NCI-H345 (cell line): ENCODE measurements at places on chromosomes 7 and 10.

DNA sequence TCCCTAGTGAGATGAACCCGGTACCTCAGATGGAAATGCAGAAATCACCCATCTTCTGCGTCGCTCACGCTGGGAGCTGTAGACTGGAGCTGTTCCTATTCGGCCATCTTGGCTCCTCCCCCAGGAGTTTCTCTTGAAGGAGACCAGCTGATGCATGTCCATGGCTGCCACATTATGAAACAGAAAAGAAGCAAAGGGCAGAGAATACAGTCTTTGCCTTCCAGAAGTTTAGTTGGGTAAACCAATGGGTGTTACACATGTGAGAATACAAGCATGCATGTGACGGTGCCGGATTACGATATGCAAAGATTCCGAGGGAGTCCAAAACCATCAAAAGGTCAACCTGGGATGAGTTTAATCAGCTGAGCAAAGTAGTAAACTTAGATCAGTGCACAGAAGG is 151.6 kb downstream of the SEM1 start:
- no peak for DNase-seq

DNA sequence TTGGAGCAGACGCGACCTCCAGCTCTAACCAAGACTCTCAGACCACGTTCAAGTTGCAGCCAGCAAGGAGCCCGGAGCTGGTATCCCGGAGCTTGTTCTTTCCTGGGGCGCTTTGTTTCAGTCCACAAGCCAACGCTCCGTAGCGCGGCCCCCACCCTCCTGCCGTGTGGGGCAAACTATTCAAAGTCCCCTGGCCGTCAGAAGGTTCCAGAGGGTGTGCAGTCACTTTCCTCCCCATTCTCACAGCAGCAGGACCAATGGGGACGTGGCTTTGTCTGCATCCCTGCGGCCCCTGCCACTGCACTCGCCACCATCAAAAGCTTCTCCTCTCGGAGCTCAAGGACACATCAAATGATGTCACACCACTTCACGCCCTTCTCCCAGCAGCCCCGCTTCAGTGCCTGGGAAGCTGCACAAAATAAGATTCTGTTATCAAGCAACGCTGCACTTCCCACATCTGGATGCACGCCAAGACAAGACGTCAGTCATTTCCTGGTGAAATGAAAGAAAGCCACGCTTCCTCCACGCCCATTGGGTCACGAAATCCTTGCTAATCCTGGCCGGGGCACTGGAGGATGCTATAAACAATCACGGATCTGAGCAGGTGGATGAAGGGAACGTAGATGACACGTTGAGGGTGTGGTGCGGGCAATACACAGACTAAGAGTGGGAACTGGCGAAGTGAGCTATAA is 348.2 kb downstream of the PTPRN2 start:
- DNase-seq: peak; percentile 94

GRCh38 chr7:103996639-103997038 is 7.2 kb upstream of the RELN start:
- no peak for DNase-seq

DNA sequence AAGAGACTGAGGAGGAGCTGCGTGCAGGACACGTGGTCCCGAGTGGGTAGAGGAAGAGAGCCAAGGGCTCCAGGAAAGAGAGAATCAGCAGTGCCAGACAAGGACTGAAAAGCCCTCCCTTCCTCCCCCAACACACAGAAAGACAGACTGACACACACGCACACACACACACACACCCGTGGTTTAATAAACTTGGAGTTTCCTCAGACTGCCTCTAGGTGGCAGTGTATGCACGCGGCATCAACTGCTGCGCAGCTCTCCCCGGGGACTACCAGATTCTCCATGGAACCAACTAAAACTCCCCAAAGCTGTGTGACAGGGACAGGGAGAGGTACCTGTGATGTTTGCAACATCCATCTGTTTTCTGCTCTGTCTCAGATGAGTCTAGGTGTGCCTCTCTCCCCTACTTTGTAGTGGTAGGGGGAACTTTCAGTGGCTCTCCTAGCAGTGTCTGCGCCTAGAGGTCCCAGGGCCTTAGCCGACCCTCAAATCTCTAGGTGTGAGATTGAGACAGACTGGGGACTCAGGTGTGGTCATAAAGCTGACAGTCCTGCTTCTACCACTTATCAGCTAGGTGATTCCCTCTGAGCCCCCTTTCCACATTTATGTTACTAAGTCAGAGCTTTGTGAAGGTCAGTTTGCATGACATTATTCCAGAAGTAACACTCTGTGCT is 9.3 kb upstream of the TSPAN14 start:
- DNase-seq: peak; percentile 39

GRCh38 chr10:74955796-74956195 is 129.4 kb downstream of the KAT6B start:
- DNase-seq: no peak

DNA sequence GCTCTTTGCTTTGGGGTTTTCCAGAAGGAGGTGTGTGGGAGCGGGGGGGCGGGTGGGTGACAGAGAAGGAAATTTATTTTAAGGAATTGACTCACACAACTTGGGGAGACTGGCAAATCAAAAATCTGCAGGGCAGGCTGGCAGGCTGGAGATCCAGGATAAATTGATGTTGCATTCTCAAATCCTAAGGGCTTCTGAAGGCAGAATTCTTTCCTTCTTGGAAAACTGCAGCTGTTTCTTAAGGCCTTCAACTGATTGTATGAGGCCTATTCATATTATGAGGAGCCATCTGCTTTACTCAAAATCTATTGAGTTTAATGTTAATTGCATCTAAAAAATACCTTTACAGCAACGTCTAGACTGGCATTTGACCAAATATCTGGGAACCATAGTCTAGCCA is 1528.8 kb upstream of the LRRTM3 start:
- DNase-seq: no peak

GRCh38 chr7:137443616-137444015 is 100.1 kb upstream of the PTN start:
- DNase-seq: no peak

GRCh38 chr7:11355399-11356005 is 381.8 kb downstream of the PHF14 start:
- no peak for DNase-seq

GRCh38 chr7:69062020-69062765 is 536.1 kb upstream of the AUTS2 start:
- DNase-seq: no peak

GRCh38 chr7:27614095-27614494 is 48.6 kb downstream of the HIBADH start:
- DNase-seq: no peak

DNA sequence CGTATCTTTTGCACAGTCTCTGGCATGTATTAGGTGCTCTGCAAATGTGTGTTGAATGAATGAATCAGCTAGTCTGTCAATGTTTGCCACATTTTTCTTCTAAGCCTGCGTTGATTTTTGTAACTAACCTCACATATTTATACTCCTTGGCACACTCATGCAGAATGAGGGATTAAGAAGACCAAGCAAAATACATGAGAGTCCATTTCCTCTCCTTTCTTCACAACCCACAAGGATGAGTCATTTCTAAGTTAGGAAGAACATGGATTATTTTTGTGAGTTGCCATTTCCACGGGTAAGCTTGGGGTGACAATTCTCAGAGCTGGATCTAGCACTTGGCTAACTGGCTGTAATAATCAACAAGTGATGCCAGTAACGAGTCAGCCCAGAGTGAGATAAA is 158.8 kb downstream of the TWIST1 start:
- DNase-seq: no peak

DNA sequence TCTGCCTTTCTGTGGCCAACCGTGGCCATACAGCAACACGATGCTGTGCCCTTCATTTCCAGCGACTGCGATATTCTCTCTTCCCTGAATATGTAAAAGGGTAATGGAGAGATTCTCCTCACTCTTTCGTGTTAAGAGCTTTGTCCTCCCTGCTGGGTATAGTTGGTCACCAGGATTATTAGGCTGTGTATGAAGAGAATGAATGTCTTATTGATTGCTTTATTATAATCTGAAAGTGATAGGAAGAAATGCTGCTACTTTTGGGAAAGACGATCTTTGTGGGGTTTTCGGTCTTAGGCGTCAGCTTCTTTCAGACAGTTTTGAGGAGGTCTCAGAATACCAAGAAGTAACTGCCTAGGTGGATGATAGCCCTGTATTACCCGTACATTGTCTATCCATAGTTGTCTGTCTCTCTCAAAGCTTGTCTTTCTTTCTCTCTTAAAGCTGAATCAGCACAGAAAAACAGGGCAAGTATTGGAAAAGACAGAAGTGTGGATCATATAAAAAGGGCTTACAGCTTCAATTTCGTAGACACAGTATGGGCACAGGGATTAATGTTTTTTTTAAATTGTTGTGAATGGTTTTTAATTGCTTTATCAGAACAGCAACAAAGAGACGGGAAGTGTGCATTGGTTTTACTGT is 1.2 kb downstream of the AHCYL2 start:
- DNase-seq: no peak

- DNase-seq: no peak
These were observed 22.8 kb downstream of the UNC5B start for GRCh38 chr10:71234970-71235685.

- DNase-seq: no peak
These were observed 2.4 kb upstream of the SEMA4G start for GRCh38 chr10:100966887-100967286.

GRCh38 chr7:11341285-11341944 is 367.7 kb downstream of the PHF14 start:
- peak; percentile 71 for DNase-seq

GRCh38 chr10:82888809-82889455 is 1013.9 kb downstream of the NRG3 start:
- DNase-seq: no peak

- peak; percentile 27 for DNase-seq
These were observed 156.6 kb downstream of the RPS24 start for GRCh38 chr10:78190051-78190825.

GRCh38 chr10:87550741-87551140 is 46.0 kb downstream of the MINPP1 start:
- DNase-seq: no peak

DNA sequence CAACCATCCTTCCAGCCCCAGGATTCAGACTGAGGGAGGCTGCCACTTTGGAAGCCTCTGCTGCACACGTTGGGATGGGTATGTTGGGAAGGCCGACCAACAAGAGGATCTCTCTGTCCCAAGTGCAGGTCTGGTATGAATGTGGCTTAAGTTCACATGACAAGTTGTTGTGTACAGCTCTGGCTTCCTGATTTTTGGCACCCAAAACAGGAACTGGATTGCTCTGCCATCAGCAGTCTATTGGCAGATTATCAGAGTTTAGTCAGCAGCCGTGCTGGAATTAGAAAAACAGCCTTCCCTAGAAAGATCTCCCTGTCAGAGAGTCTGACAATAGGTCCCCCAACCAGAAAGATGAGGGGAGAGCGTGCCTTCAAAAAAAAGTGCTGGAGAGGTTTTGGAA is 66.9 kb downstream of the GOLGA7B start:
- DNase-seq: no peak

GRCh38 chr10:32237644-32238345 is 109.2 kb downstream of the EPC1 start:
- DNase-seq: no peak

DNA sequence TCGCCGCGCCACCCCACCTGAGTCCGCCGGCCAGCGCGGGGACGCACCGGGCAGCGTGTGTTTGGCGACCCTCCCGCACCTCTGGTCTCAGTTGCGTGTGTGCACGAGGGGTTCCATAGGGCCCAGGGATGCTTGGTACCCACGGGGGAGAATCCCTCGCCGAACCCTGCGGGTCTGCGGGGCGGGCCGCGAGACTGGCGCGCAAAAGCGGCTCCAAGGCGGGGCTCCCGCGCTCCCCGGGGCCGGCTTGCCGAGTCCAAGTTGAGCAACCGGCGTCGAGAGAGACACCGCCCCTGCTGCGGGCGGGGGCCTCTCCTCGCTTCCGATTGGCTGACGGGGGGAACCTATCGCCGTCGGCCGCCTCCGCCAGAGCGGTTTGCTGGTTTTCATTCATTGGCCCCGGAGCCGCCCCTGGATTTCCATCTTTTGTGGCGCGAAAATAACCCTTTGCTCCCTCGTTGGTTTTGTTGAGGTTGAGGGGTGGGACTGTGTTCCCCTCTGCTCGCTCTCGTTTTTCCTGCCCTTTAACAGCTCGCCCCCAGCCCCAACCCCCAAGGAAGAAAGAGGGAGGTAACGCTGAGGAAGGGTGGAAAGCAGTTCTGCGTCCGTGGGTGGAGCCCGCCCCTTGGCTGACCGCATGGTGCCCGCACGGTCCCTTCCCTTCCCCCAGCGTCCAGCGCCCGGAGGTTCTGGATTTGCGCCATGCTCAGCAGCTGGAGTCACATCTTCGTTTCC is 4.0 kb upstream of the IGF2BP3 start:
- peak; percentile 99 for DNase-seq

DNA sequence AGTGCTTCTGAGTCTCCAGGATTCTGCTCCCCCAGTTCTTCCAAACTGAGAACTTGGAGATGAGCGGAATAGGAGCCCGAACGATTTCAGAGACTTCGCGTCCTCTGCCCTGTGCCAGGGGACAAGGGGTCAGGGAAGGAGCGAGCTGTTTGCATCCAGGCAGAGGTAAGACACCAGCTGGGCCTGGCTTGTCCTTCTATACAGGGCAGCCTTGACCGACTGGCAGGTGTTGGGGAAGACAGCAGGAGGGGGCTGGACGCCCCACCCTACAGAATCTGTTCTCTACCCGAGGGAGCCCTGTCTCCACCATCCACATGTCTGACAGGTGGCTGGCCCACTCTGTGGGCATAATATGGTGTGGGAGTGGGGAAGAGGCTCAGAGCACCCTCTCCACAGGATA is 7.1 kb downstream of the SPOCK2 start:
- no peak for DNase-seq

DNA sequence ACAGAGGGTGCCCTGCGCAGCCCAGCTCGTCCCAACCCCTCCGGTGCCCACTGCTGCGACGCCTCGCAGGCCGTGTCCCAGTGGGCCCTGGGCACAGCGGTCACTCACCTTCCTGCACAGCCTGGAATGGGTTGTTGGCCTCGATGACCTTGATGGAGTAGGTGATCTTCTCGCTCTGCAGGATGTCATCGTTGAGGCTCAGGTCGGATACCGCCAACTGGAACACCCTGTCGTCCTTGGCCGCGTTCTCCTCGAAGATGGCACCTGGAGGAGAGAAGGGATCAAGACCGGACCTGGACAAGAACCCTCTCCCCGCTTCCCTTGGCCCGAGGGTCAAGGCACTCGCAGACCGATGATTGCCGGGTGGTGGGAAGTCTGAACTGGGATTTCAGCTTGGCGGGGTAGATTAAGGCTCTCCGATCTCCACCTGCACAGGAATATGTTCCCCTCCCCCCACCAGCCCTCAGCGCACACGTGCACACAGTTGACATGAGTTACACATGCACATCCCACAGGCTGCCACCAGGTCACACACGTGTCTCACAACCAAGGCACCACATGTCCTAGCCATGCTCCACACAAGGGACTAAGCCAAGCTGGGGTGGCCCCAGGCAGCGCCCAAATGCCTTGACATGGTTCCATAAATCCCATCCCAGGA is 2.6 kb downstream of the GRID1 start:
- no peak for DNase-seq
